ENCODE measurements at places on chromosomes 2 and 18. TPM values are rescaled to one million over a fixed set of nuclear protein-coding genes. Genes with fewer than 3 reads are reported as not detected.

GRCh38 chr2:50995610-50996009 is 36.3 kb downstream of the NRXN1 start:
- no peaks in the 10 kb centered on the region for H3K36me3 ChIP-seq
- no peak overlapping the region for H3K4me3 ChIP-seq
- H3K27me3 ChIP-seq = no peaks in the 10 kb centered on the region
- peak; percentile 80 for DNase-seq

DNA sequence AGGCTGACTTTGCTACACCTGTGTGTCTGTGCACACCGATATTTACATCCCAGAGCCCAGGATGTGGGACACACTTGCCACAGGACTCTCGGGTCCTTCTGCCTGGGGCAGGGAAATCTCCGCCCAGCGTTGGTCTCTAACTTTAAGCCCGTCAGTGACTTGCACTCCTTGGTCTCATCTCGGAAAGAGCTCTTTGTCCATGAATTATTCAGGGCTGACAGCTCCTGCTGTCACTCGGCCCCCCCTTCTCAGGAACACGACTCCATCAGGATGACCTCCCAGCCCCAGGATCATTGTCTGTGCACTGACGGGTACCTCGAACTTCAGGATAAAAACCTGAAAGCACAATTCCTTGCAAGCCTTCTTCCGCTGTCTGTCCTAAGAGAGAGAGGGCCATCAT is 26.6 kb downstream of the PLB1 start:
- no peaks in the 10 kb centered on the region for H3K36me3 ChIP-seq
- no peak overlapping the region for H3K27ac ChIP-seq
- H3K4me1 ChIP-seq = no peaks in the 10 kb centered on the region
- peaks cover 74% of the 10 kb centered on the region for H3K27me3 ChIP-seq

GRCh38 chr2:62567669-62568068 is 61.7 kb upstream of the TMEM17 start:
- H3K4me3 ChIP-seq = no peak overlapping the region
- no peak overlapping the region for H3K27ac ChIP-seq
- no peak for DNase-seq
- peaks cover 2% of the 10 kb centered on the region for H3K4me1 ChIP-seq
- no peaks in the 10 kb centered on the region for H3K36me3 ChIP-seq
- no peaks in the 10 kb centered on the region for H3K27me3 ChIP-seq

GRCh38 chr2:100285011-100285410 is 37.3 kb downstream of the LONRF2 start:
- no peaks in the 10 kb centered on the region for H3K36me3 ChIP-seq
- no peak overlapping the region for H3K27ac ChIP-seq
- peaks cover 5% of the 10 kb centered on the region for H3K4me1 ChIP-seq
- peaks cover 11% of the 10 kb centered on the region for H3K27me3 ChIP-seq
- DNase-seq = no peak

- peaks cover 46% of the 10 kb centered on the region for H3K27me3 ChIP-seq
- H3K4me1 ChIP-seq = peaks cover 5% of the 10 kb centered on the region
- no peak overlapping the region for H3K4me3 ChIP-seq
- no peaks in the 10 kb centered on the region for H3K36me3 ChIP-seq
- no peak for DNase-seq
- no peak overlapping the region for H3K27ac ChIP-seq
Observed at GRCh38 chr2:11675423-11676112, 5.6 kb upstream of the NTSR2 start.

DNA sequence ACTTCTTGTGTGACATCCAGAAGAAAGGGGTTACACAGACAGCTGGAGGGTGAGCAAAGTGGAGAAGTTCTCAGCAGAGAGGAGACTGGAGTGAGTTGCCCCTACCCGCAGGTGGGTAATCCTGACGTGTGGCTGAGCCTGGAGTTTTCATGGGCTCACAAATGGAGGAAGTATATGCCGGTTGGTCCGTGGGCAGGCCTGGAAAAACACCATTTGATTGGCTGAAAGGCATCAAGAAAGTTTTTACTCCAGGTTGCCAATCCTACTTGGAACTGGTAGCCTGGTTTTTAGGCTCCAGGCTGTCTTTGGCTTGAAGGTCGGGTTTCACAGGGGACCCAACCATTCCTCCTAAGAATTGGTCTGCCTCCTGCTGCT is 1177.4 kb upstream of the LRRTM1 start:
- DNase-seq = no peak
- no peaks in the 10 kb centered on the region for H3K36me3 ChIP-seq
- H3K4me3 ChIP-seq = no peak overlapping the region
- H3K27ac ChIP-seq = no peak overlapping the region
- no peaks in the 10 kb centered on the region for H3K27me3 ChIP-seq
- H3K4me1 ChIP-seq = no peaks in the 10 kb centered on the region

DNA sequence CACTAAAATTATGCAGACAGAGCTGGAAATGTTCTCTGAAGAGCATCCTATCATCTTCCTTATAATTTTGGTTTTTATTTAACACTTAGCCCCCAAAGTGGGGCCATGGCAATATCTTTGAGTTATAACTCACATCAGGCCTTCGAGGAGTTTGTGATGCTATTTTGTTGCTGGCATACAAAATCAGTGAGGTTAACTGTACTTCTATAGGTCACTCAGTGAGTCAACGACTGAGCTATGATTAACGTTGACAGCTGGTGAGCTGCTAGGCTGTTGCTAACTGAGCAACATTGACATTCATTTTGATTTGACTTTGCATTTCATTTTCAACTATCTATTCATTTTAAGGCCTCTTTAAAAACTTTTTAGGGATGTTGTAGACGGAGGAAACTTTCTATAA is 50.0 kb downstream of the GPD2 start:
- DNase-seq = peak; percentile 60
- H3K27ac ChIP-seq = no peak overlapping the region

DNA sequence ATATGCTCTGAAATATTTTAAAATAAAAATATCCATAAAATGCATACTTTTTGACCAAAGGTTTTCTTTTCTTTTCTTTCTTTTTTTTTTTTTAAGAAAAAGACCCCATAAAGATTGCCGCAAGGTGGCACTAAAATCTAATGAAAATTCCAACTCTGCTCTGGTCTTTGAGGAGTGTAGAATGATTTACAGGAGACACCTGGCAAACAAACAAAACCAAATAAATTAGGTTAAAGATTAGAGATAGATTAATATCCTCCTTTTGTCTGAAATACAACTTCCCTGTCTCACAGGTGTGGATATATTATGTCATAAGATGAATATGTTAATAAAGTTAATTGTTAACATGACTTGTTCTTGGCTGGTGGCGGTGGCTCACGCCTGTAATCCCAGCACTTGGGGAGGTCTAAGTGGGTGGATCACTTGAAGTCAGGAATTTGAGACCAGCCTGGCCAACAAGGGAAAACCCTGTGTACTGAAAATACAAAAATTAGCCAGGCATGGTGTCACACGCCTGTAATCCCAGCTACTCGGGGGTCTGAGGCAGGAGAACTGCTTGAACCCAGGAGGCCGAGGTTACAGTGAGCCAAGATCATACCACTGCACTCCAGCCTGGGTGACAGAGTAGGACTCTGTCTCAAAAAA is 3.5 kb upstream of the RHOB start:
- no peak overlapping the region for H3K4me3 ChIP-seq
- peaks cover 5% of the 10 kb centered on the region for H3K36me3 ChIP-seq
- H3K4me1 ChIP-seq = peaks cover 7% of the 10 kb centered on the region
- H3K27me3 ChIP-seq = no peaks in the 10 kb centered on the region

DNA sequence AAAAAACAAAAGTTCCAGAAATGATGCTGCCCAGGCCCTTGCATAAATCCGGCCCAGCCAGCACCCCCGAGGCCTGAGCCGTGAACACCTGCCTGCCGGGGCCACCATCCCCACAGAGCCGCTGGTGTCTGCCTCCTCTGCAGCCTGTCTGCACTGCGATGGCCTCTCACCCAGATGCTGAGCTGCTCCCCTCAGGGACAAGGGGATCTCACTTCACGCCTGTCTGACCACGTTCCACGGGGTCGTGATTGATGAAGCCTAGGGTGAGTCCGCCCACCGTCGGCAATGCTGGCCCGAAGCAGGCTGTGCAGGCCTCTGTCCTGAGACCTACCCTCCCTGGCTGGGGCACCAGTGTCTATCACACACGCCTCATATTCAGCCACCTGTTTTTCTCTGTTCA is 444.2 kb downstream of the EIPR1 start:
- DNase-seq = no peak
- no peaks in the 10 kb centered on the region for H3K27me3 ChIP-seq
- H3K4me3 ChIP-seq = no peak overlapping the region

- H3K27me3 ChIP-seq = no peaks in the 10 kb centered on the region
- peak; percentile 48 for DNase-seq
- no peaks in the 10 kb centered on the region for H3K4me1 ChIP-seq
- H3K4me3 ChIP-seq = peak overlapping the region; percentile 72
- H3K27ac ChIP-seq = peak overlapping the region; percentile 57
- H3K36me3 ChIP-seq = no peaks in the 10 kb centered on the region
Observed at GRCh38 chr18:55780586-55781071, 192.6 kb upstream of the TCF4 start.

DNA sequence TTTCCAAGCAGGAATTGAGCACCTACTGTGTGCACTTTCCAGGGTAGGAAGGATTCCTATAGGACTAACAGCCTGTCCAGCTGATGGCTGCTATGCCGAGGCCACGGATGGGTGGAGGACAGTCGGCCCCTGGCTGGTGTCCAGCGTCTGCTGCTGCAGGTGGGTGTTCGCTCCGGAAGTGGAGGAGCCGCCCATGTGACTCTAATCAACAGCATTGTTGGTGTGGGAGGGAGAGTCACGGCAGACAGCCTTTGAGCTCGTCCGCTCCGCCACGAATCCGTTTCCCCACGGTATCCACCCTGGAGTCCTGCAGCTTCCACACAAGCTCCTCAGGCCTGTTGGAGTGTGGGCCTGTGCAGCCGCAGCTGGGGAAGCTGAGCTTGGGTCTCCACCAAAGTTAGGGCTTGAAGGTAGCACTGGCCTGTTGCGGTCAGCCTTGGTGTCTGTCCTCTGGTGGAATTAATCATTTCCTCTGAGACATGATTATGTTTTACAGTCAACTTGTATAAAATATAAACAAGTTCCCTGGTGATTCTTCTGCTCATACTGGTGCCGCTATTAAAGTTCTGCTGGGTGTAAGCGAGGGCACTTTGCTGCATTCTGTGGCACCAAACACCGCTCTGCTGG is 185.9 kb upstream of the TPO start:
- H3K27me3 ChIP-seq = no peaks in the 10 kb centered on the region
- H3K36me3 ChIP-seq = no peaks in the 10 kb centered on the region
- H3K27ac ChIP-seq = no peak overlapping the region

DNA sequence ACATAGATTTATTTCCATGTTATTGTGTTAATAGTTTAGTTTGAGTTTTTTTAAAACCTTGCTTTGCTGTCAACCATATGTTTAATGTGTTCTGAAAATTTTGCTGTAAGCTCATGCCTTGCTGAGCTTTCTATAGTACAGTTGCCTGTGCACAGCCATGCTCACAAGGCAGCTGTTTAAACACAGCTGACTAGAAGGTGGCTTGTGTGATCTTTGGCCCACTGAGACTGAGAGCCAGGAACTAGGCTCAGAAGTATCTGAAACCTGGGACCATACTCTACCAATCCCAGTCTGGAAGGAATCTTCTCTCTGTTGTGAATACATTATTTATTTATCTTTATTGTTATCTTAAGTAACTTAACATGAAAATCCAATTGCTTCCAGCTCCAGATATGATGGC is 350.5 kb downstream of the KIAA1328 start:
- no peak for DNase-seq
- H3K4me3 ChIP-seq = no peak overlapping the region
- H3K4me1 ChIP-seq = no peaks in the 10 kb centered on the region
- H3K27ac ChIP-seq = no peak overlapping the region
- H3K27me3 ChIP-seq = no peaks in the 10 kb centered on the region

DNA sequence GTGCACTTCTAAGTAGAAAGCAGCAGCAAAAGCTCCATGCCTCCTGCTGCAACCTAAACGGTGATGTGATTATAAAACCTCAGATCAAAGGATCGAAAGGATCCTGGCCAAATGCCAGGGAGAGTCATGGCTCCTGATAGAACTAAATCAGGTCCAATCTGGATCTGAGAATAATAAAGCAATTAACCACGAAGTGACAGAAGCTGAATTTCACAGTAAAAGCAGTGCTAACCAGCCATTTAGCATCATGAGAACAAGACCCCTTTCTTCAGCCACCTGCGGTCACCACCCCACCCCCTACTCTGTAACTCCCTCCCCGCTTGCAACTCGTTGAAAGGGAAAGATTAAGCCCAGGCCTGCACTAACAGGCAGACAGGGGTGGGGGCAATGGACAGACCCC is 748.7 kb downstream of the BCL11A start:
- H3K27ac ChIP-seq = no peak overlapping the region
- no peaks in the 10 kb centered on the region for H3K4me1 ChIP-seq
- no peaks in the 10 kb centered on the region for H3K36me3 ChIP-seq
- no peaks in the 10 kb centered on the region for H3K27me3 ChIP-seq
- DNase-seq = no peak

DNA sequence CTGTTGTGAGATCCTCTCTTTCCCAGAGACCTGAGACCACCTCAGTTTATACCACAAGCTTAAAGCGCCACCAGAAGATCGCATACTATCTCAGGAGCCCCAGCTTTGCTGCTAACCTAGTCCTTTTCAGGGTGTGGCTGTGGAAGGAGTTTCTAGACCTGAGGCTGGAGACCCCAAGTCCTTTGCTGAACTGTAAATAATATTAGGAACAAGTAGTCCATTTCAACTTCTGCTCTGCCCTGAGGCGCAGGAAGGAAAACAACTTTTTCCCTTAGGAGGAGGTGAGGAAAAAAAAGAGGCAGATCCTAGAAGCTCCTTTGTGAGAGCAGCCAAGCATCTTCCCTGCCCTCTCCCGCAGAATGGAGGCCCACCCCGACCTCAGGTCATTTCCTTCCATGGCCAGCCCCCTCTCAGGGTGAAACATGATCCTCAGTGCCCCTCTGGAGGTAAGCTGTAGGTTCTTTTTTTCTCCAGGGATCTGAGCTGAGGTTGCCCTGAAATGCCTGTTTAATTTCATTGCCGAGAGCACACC is 122.8 kb upstream of the LGALSL start:
- H3K4me1 ChIP-seq = peaks cover 6% of the 10 kb centered on the region
- H3K27ac ChIP-seq = no peak overlapping the region
- H3K4me3 ChIP-seq = no peak overlapping the region
- DNase-seq = no peak
- peaks cover 4% of the 10 kb centered on the region for H3K27me3 ChIP-seq

- H3K27me3 ChIP-seq = no peaks in the 10 kb centered on the region
- H3K36me3 ChIP-seq = no peaks in the 10 kb centered on the region
- no peak overlapping the region for H3K4me3 ChIP-seq
- H3K4me1 ChIP-seq = no peaks in the 10 kb centered on the region
- no peak for DNase-seq
Observed at GRCh38 chr2:16908656-16909055, 243.0 kb upstream of the CYRIA start.

GRCh38 chr2:17298453-17298852 is 219.8 kb downstream of the RAD51AP2 start:
- no peak overlapping the region for H3K27ac ChIP-seq
- no peak for DNase-seq
- no peak overlapping the region for H3K4me3 ChIP-seq
- no peaks in the 10 kb centered on the region for H3K36me3 ChIP-seq

- DNase-seq = no peak
- H3K36me3 ChIP-seq = no peaks in the 10 kb centered on the region
- H3K4me1 ChIP-seq = peaks cover 20% of the 10 kb centered on the region
- no peaks in the 10 kb centered on the region for H3K27me3 ChIP-seq
Observed at GRCh38 chr2:37575780-37576179, 95.7 kb downstream of the CDC42EP3 start.

The CCDC102B gene
- 0.67 TPM for polyA plus RNA-seq

The CYP1B1 gene
- 0.65 TPM for polyA plus RNA-seq

The MOGAT1 gene
- not detected for polyA plus RNA-seq

The SPP2 gene
- polyA plus RNA-seq = not detected

The ASIC4 gene
- not detected for polyA plus RNA-seq

The PROKR1 gene
- polyA plus RNA-seq = not detected

The UPP2 gene
- not detected for polyA plus RNA-seq

The AQP12A gene
- not detected for polyA plus RNA-seq

The CD302 gene
- polyA plus RNA-seq = 3.0 TPM

The RAB6D gene
- not detected for polyA plus RNA-seq

The TRIM43 gene
- not detected for polyA plus RNA-seq

The FAP gene
- polyA plus RNA-seq = 74.1 TPM

All from IMR-90 (cell line).